Activated CD4-positive, alpha-beta T cell treated with anti-CD3 and anti-CD28 coated beads, Interleukin-2, amount 10 ng/mL, durations not matched to agents 7 days and 5 days (primary cell): ENCODE measurements at places on chromosomes 6 and 20. TPM values are rescaled to one million over a fixed set of nuclear protein-coding genes. Genes with fewer than 3 reads are reported as not detected.

- H3K27ac ChIP-seq: no peak overlapping the region
- no peaks in the 10 kb centered on the region for H3K27me3 ChIP-seq
- no peak overlapping the region for H3K4me3 ChIP-seq
- peaks cover 2% of the 10 kb centered on the region for H3K4me1 ChIP-seq
These were observed 100.3 kb downstream of the REV3L start for GRCh38 chr6:111382476-111383294.

- no peaks in the 10 kb centered on the region for H3K27me3 ChIP-seq
- H3K27ac ChIP-seq: no peak overlapping the region
- no peak for DNase-seq
- no peak overlapping the region for H3K4me3 ChIP-seq
These were observed 42.9 kb downstream of the STX11 start for GRCh38 chr6:144193181-144193580.

DNA sequence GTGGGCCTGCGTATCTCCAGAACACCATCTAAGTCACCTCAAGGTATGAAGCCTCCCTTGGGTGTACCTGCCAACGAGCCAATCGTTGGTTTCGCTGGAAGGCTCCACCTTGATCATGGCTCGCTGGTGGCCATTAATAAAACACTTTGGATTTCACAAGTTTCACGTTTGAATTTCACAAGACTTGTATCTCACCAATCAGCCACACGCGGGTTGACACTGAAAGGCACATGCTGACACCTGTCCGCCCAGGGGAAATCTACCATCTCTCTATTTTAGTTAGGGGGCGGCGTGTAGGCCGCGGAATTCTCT is 586 bp upstream of the HMGA1 start:
- DNase-seq: peak; percentile 60
- peaks cover 13% of the 10 kb centered on the region for H3K36me3 ChIP-seq
- H3K4me3 ChIP-seq: peak overlapping the region; percentile 87
- H3K4me1 ChIP-seq: peaks cover 41% of the 10 kb centered on the region

DNA sequence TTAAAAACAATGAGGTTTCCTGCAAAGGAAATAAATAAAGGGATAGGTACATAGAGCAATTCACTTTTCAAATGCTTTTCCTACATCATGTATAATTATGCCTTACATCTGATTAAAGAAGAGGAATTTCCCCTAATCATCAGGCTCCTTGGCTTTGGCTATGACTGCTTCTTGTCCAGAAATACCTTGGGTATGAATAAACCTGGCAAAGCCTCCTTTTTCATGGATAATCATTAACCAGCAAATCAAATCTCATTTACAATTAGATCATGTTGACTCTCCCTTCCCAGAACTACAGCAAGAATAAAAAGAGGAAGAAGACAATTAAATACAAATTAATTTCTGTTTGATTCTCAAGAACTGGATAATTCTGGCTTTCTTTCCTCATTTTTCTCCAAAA is 58.0 kb upstream of the CD2AP start:
- no peak overlapping the region for H3K4me3 ChIP-seq
- peaks cover 19% of the 10 kb centered on the region for H3K27me3 ChIP-seq
- peaks cover 31% of the 10 kb centered on the region for H3K4me1 ChIP-seq
- no peak for DNase-seq
- no peak overlapping the region for H3K27ac ChIP-seq

DNA sequence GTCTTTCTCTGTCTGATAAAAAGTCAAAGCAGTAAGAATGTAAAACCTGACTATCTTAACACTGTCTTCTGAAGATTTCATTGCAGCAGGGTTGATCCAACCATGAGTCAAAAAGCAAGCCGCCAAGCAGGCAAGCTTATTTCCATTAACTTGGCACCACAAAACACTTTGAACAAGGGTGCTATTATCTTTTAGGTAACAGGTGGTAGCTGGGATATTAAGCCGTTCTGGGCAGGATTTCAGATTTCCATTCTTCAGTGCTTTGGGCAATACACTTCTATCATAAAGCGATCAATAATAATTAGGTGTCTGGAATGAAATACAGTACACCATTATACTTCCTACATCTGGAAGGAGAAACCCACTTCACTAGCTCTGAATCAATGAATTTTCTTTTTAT is 181.9 kb downstream of the TBC1D7 start:
- H3K36me3 ChIP-seq: no peaks in the 10 kb centered on the region
- H3K27ac ChIP-seq: no peak overlapping the region
- DNase-seq: no peak
- no peak overlapping the region for H3K4me3 ChIP-seq

DNA sequence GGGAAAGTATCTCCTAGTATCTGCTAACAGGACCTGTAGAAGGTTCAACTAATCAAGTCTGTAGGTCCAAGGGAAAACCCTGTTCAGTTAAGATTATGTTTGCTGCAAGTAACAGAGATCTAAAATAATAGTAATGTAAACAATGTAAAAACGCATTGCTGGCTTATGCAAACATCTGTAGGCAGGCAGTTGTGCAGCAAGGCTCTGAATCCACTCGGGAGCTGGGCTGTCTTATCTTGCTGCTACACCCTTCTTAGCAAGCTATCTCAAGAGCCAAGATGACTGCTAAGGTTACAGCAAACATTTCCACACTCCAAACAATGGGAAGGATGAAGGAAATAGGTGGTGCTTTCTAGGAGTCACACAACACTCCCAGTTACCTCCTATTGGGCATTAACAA is 397.3 kb upstream of the NRSN1 start:
- no peaks in the 10 kb centered on the region for H3K27me3 ChIP-seq
- H3K36me3 ChIP-seq: no peaks in the 10 kb centered on the region
- no peak overlapping the region for H3K27ac ChIP-seq

The DLK2 gene
- not detected for total RNA-seq

The OPN5 gene
- not detected for total RNA-seq

The ZC3H12D gene
- 10.7 TPM for total RNA-seq

The ZNF831 gene
- total RNA-seq: 10.3 TPM
